ENCODE measurements at places on chromosomes 6 and 20. TPM values are rescaled to one million over a fixed set of nuclear protein-coding genes. Genes with fewer than 3 reads are reported as not detected.

HLA-DOA gene
- not detected for total RNA-seq

CDH4 gene
- 0.11 TPM for total RNA-seq

PDE7B gene
- 4.5 TPM for total RNA-seq

CD24 gene
- total RNA-seq = 0.09 TPM

XKR7 gene
- not detected for total RNA-seq

SLC22A2 gene
- total RNA-seq = not detected

GPLD1 gene
- total RNA-seq = 0.43 TPM

HLA-DRB5 gene
- total RNA-seq = not detected

GID8 gene
- total RNA-seq = 43.9 TPM

Measured in dermis lymphatic vessel endothelial cell (primary cell).